PC-3 (cell line): ENCODE measurements at places on chromosomes 16 and 17. TPM values are rescaled to one million over a fixed set of nuclear protein-coding genes. Genes with fewer than 3 reads are reported as not detected.

DNA sequence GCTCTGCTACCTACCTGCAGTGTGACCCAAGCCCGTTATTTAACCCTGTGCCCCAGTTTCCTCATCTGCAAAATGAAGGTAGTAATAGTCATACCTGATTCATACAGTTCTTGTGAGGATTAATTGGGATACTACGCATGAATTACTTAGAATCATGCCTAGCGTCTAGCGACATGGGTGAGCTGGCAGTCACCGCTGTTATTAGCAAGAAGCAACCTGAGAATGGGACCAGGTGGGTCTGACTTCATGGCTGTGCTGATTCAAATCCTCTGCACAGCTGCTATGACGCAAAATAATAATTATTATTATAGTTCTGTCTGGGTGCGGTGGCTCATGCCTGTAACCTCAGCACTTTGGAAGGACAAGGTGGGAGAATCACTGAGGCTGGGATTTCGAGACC lies 7.9 kb downstream of the SOCS1 start:
- 0 out of 2 replicates have a peak, but pooled peaks cover 1% of the 10 kb centered on the region for H3K4me1 ChIP-seq
- DNase-seq, result peak; percentile 29
- no peaks in the 10 kb centered on the region for H3K36me3 ChIP-seq
- H3K27me3 ChIP-seq, result no peaks in the 10 kb centered on the region
- no peak overlapping the region for H3K27ac ChIP-seq

DNA sequence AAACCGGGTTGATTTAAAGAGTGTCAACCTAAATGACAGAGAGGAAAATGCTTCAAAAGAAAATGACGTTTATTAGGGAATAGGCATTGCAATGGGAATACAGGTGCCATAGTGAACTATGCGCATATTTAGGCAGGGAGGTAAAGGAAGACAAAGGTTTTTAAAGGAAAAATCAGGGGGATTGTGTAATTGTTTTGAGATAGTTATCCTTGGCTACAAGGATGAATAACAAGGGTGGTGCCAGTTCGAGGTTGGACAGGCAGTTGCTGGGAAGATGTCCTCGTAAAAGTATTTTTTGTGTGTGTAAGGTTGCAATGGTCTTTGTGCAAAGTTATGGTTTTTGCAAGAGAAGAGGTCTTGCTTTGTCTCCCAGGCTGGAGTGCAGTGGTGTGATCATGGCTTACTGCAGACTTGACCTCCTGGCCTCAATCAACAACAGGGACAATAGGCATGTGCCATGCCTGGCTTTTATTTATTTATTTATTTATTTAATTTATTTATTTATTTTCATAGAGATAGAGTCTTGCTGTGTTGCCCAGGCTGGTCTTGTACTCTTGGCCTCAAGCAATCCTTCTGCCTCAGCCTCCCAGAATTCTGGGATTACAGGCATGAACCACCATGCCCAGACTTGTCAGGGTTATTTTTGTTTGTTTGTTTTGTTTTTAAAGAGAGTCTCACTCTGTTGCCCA lies 63.1 kb downstream of the CACNG3 start:
- DNase-seq, result no peak
- no peak overlapping the region for H3K27ac ChIP-seq
- no peaks in the 10 kb centered on the region for H3K36me3 ChIP-seq
- no peaks in the 10 kb centered on the region for H3K4me1 ChIP-seq

DNA sequence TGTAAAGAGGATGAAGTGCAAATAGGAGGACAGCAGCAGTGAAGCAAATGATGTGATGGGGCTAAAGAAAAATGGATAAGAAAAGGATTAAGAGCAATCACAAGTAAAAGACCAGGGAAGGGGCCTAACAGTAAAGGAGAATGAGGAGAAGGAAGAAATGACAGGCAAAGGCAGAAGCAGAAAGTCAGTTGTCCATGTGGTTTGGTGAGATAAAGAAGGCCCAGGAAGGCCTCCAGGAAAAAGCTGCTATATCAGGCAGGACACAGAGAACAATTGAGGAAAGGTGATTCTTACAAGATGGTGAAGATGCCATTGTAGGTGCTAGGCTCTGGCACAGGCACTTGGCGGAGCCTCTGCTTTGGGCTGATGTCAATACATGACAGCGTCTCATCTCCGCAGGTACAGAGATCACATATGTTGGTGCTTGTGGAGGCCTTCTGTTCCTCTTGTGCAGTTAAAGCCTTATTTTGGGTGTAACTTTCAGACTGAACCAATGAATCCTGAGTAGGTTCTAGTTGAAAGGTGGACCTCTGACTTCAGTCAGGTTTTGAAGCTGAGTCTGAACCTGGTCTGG lies 18.1 kb downstream of the RDM1 start:
- DNase-seq, result no peak
- no peaks in the 10 kb centered on the region for H3K4me1 ChIP-seq
- no peaks in the 10 kb centered on the region for H3K36me3 ChIP-seq
- H3K27ac ChIP-seq, result no peak overlapping the region

- no peaks in the 10 kb centered on the region; the same call in 1 of the 2 replicates for H3K36me3 ChIP-seq
- H3K27me3 ChIP-seq, result no peaks in the 10 kb centered on the region
- H3K4me1 ChIP-seq, result peaks cover 3% of the 10 kb centered on the region; the same call in 1 of the 2 replicates
- no peak overlapping the region for H3K4me3 ChIP-seq
- no peak overlapping the region for H3K27ac ChIP-seq
Observed at GRCh38 chr17:67982034-67982640, 14.1 kb downstream of the C17orf58 start.

- peaks cover 9% of the 10 kb centered on the region for H3K4me1 ChIP-seq
- no peak overlapping the region for H3K4me3 ChIP-seq
- H3K27me3 ChIP-seq, result no peaks in the 10 kb centered on the region
Observed at GRCh38 chr17:17981330-17981729, 8.7 kb downstream of the DRC3 start.

GRCh38 chr17:5552841-5553240 lies 31.5 kb downstream of the NLRP1 start:
- no peaks in the 10 kb centered on the region for H3K27me3 ChIP-seq
- H3K4me3 ChIP-seq, result no peak overlapping the region
- H3K4me1 ChIP-seq, result no peaks in the 10 kb centered on the region; the same call in 1 of the 2 replicates
- DNase-seq, result no peak
- H3K36me3 ChIP-seq, result no peaks in the 10 kb centered on the region
- H3K27ac ChIP-seq, result no peak overlapping the region

The AHSP gene
- not detected in 2 replicates for total RNA-seq

The TNFRSF13B gene
- total RNA-seq, result not detected in 2 replicates
